Stimulated activated CD4-positive, alpha-beta T cell treated with anti-CD3 and anti-CD28 coated beads, TNF-alpha, amount 100 ng/mL, for 24 hours (primary cell): ENCODE measurements at places on chromosomes 7 and 10.

GRCh38 chr7:100372256-100372655 lies 1.0 kb upstream of the PILRA start:
- DNase-seq = no peak

GRCh38 chr7:139798221-139798620 lies 20.4 kb upstream of the HIPK2 start:
- no peak for DNase-seq

DNA sequence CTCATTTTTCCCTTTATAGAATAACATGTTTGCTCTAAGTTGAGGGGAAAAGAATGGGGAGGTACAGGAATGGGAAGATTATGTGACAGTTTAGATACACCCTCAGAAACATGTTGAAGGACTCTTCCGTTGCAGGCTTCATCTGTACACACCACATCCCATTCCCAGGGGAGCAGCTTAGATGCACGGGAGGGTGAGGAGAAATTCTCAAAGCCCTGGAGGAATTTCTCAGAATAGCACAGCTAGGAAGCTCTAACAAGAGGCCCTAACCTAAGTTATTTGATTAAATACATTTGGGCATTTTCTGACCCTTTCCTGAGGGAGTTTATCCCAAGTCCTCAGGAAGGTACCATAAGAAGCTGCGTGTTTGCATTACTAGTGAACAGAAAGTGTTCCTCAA lies 660.2 kb upstream of the IGFBP3 start:
- no peak for DNase-seq

GRCh38 chr7:146366938-146367337 lies 250.3 kb downstream of the CNTNAP2 start:
- DNase-seq = no peak

- DNase-seq = no peak
Measured at GRCh38 chr10:36248304-36248981, 606.3 kb upstream of the FZD8 start.

GRCh38 chr7:276230-276835 lies 13.6 kb upstream of the FOXL3 start:
- no peak for DNase-seq

DNA sequence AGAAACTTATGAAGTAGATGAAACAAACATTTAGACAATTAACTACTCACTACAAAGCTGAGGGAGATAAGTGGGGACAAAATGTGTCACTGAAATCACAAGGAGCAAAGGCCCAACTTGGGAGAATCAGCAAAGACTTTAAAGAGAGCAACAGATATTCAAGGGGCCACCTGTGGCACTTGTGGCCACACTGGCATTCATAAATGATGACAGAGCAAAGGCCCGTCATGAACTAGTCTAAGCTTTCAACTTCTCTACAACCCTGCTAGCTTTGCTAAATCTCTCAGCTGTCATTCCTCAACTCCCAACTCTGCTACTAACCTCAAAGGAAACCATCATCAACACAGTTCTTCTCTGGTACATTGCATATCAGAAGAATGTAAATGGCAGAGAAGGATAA lies 178.4 kb downstream of the CPEB3 start:
- no peak for DNase-seq

GRCh38 chr10:73433538-73433867 lies at the start of gene MSS51:
MSS51 (minus strand) TSS chr10:73433561; CDS start chr10:73428284, 5,277 bp downstream.
- no peak for DNase-seq

GRCh38 chr7:51980812-51981211 lies 664.2 kb upstream of the COBL start:
- DNase-seq = no peak
